ENCODE measurements at places on chromosomes 2 and 18.

- no peaks in the 10 kb centered on the region for H3K4me1 ChIP-seq
- no peaks in the 10 kb centered on the region for H3K27me3 ChIP-seq
- H3K27ac ChIP-seq = no peak overlapping the region
- DNase-seq = no peak
Observed at GRCh38 chr2:423479-423878, 135.6 kb upstream of the ALKAL2 start.

- no peak overlapping the region for H3K27ac ChIP-seq
- no peaks in the 10 kb centered on the region for H3K27me3 ChIP-seq
- H3K4me3 ChIP-seq = no peak overlapping the region
- peaks cover 11% of the 10 kb centered on the region for H3K36me3 ChIP-seq
Observed at GRCh38 chr18:58955738-58956137, 91.1 kb downstream of the ZNF532 start.

DNA sequence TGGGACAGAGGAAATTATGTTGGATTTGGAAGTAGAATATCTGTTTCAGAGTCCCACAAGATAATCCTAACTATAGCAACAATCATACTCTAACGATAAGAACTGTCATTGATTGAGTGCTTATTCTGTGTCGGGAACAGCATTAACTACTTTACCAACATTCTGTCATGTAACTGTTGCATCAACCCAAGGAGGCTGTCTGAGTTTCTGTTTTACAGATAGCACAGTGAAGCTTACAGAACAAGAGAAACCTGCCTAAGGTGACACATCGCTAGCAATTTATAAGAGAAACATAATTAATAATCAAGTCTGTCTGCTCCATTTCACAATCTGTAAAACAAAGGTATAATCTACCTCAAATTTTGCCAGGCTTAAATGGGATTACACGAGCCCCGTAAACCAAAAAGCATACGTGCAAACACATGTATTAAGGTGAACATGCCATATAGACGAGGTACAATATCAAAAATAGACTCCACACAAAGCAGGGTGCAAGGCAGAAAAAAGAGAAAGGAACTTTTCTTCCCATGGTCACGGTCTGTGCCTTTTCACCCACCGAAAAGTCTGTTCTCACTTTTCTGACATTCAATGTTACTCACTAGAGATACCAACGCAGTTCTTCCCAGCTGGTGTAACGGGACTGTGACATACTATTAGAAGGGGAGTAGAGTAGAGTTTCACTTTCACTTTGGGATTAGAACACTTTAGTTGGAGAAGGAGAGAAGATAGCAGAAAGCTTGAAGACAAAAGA, 37.2 kb upstream of the SLC8A1 start:
- DNase-seq = no peak
- peaks cover 10% of the 10 kb centered on the region for H3K4me1 ChIP-seq
- peak overlapping the region; percentile 66 for H3K27ac ChIP-seq

DNA sequence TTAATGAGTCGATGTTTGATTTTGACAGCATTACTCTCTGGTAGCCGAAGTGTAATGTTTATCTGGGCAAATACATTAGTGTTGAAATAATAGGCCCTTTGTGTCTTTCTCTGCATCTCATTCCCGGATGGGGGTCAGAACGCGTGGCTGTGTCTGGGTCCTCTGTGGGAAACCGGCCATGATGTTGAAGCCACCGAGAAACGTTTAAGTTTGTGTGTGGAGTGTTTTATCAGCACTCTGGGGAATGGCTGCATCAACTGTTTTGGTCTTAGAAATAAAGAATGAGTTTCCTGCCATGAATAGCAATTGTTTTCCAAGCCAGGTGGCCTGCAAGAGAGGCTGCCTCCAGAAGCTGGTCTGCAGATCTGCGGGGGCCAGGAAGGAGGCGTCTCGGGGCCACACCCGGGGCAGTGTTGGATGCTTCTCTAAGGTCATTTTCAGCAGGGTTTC, 69.7 kb downstream of the RNF144A start:
- H3K4me1 ChIP-seq = no peaks in the 10 kb centered on the region
- no peak overlapping the region for H3K4me3 ChIP-seq
- no peaks in the 10 kb centered on the region for H3K36me3 ChIP-seq
- no peak for DNase-seq

DNA sequence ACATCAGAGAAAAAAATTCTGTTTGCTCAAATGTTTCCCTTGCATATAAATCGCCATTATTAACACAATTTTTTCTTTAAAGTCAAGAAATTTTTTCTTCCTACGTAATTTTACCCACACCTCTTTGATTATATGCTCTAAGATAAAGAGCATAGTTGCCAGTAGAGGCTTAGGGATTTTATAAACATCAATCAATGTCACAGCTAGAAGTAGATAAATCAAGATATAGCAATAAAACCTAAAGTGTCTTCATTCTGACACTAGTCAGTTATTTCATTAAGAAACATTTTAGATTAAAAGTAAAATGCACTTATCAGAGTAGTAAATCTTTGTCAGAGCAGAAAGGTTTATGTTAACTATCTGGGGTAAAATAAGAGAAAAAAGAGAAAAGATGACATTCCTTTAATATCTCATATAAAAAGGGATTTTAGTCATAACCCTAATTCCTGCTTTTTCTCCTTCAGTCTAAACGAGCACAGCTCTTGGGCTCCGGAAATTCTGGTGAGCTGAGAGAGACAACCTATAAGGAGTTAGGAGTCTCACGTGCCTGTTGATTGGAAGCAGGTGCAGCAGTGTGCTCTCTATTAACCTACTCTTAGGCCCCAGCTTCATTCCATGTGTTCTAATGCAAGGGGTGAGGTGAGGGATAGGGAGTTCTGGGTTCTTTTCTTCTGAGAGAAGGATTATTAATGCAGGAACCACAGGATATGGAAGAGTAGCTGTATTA, 172.4 kb upstream of the GULP1 start:
- H3K36me3 ChIP-seq = no peaks in the 10 kb centered on the region
- H3K4me3 ChIP-seq = no peak overlapping the region
- H3K27ac ChIP-seq = peak overlapping the region; percentile 29
- H3K4me1 ChIP-seq = no peaks in the 10 kb centered on the region
- no peak for DNase-seq

Measured in tibial artery (tissue), 4 donors.